ENCODE measurements at places on chromosomes 13 and 19.

DNA sequence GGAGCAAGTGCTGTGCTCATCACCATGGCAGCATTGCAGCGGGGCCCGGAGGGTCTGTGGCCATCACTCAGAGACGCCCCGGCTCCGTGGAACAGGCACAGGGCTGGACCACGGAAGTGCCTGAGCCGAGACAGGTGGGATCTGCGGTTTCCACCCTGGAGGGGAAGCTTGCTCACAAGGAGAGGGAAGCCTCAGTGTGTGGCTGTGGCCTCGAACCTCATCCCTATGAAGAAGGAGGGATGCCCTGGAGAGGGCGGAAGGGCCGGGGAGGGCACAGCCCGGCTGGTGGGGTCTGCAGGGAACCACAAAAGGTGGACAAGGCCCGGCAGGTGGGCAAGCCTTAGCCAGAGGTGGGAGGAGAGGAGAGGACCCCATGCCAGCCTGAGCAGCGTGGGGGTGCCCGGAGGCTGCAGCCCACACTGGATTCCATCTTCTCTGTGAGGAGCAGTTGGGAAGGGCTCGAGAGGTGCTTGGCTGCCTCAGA, 30.4 kb upstream of the TMEM255B start:
- no peak for DNase-seq

GRCh38 chr13:52383366-52383765, 22.6 kb downstream of the THSD1 start:
- DNase-seq = no peak

DNA sequence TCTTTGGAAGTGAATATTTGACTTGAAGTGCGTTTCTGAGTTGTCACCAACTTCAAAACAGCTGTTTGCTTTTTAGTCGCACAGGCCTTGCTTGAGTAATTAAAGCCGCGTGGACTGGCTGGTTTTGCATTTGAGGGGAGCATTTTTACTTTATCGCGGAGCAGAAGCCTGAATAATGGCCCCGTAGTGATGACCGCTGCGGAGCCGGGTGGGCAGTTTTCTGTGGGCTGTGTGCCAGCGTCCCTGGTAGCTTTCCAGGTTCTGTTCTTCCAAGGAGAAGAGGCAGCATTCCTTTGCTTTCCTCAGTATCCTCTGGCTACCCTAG, 1.1 kb downstream of the NAA16 start:
- DNase-seq = no peak

GRCh38 chr19:56423985-56424353, 19.8 kb downstream of the ZNF583 start:
- no peak for DNase-seq

DNA sequence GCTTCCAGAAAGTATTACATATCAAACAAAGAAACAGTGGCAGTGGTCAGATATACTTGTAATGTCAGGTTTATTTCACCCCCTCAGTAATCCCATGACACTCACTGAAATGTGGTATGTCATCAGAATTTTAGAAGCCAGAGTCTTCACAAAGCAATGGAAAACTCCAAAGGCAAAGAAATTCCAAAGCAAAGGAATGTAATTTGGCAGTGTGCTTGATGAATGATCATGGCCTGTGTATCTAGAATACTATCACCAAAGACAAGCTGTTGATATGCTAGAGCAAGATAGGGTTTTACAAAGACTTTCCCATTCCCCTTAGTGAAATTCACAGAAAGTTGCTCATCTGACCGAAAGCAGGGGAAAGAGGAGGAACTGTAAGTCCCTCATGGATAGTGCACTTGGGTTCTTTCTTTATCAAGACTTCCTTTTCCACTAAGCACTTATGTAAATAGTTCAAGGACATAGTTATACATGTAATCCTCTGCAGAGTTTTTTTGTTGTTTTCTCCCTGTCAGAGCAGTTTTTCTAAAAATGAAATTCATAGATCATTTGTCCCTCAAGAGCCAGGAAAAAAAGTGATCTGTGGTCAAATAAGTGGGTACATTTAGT, 243.4 kb downstream of the NHLRC3 start:
- DNase-seq = no peak

DNA sequence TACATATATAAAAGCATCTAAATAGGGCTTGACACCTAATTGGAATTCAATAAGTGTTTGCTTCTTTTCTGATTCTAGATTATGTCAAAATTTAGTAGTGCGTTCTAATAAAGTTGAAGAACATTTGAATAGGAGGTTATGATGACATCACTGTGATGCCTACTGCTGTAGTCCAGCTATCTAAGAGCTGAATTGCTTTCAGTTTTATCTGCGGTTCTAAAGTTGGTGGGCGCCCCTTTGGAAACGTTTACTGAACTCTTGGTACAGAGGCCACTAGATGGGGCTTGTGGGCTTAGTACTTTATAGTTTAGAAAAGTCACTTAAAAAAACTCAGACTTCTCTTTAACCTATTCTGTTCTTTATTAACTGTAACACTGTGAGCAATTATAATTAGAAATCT, 776.9 kb downstream of the GPC5 start:
- DNase-seq = no peak

DNA sequence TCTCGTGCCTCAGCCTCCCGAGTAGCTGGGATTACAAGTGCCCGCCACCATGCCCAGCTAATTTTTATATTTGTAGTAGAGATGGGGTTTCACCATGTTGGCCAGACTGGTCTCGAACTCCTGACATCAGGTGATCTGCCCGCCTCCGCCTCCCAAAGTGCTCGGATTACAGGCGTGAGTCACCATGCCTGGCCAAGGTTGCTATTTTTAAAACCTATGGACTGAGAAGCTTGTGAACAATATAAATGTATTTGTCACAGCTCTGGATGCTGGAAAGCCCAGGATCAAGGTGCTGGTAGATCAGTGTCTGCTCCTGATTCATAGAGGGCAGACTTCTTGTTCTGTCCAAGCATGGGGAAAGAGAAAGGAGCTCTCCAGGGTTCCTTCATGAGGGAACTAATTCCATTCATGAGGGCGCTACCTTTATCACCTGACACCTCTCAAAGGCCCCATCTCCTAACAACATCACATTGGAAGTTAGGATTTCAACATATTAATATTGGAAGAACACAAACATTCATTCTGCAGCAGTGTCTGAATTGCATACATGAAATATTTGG, 16.1 kb downstream of the CARD8 start:
- no peak for DNase-seq

DNA sequence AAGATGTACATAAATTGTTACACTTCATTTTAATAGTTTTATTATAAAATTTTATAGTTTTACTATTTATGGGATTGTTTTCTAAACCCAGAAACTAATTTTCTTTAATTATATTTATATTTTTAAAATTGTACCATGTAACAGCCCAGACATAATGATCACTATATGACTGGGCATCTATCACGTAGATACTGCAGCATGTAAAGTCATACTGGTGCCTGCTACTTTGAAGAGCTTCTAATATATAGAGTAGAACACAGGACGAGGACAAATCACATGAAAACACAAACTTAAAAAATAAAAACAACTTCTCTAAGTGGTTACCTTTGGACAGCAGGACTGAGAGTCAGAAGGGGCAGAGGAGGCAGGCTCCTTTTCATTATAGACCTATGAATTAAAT, 5.3 kb downstream of the ELF1 start:
- DNase-seq = no peak

DNA sequence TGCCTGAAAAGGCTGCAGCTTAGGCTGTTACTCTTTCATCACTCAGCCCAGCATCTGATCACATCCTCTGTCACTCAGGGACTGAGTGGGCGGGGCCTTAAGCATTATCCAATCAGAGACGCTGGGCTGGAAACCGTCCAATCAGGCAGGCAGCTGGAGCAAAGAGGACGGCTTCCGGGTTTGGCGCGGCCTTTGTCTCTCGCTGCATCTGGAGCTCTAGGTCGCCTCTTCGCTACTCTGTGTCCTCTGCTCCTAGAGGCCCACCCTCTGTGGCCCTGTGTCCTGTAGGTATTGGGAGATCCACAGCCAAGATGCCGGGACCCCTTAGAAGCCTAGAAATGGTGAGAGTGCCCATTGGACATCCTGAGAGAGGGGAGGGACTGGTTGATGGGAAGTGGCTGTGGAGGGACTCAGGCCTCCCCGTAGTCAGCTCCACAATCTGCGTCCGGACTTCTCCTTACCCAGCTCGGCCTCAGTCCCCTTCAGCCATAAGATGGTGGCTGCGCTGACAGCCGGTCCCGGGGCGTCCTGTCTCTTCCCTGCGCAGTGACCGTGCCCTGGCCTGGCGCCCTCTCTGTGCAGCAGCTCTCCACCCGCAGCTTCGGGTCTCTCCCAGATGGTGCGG, at the start of gene ZNF486:
Gene ZNF486 (plus strand): TSS at position 195 of the 625 bp plus-strand sequence. CDS start 117 bp downstream, at position 312.
- DNase-seq = peak; percentile 94

DNA sequence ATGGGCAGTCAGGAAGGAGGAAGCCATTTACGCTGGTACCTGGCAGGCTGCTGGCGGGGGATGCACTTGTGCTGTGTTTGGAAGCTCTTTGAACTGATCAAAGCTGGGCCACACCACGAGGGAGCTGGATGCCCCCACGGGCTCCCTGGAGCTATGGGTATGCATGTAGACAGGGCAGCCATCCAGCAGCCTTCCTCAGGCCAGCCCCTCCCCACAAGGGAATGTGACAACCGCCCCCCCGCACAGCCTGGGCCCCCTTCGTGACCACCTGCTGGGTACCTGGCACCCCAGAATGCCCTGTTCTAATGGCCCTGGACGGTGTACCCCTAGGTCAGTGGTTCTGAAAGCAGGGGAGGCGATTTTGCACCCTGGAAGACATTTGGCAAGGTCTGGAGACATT, 42.5 kb upstream of the C19orf12 start:
- no peak for DNase-seq

DNA sequence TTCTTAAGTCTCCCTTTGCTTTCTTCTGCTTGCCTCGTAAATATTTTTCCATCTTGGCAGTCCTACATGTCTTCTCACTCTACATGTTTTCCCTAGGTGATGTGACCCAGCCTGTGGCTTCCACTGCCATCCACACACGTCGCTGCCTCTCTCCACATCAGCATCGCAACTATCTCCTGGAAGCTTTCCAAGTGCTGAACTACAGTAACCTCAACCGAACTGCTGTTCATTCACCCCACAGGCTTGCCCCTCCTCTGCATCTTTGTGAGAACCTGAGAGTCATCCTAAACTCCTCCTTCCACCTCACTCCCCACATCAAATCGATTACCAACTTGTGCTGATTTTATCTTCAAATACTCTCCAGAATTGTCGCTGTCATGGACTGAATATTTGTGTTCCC, 41.2 kb upstream of the USPL1 start:
- peak; percentile 51 for DNase-seq

DNA sequence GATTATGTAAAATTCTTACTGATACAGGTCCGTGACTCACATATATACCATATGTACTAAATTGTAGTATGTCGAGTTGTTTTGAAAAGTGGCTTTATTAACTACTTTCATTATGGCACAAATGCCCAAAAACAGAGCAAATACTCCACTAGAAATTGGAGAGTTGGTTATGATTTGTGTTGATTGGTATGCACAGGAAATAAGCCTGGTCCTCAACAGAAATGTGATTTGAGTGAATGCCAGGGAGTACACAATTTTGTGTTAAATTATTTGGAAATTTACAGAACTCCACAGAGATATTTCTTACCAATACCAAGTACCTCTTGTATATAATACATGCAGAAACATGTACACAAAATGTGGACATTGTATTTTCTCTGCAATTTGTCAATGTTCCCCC, 676.7 kb downstream of the PCDH9 start:
- DNase-seq = no peak

DNA sequence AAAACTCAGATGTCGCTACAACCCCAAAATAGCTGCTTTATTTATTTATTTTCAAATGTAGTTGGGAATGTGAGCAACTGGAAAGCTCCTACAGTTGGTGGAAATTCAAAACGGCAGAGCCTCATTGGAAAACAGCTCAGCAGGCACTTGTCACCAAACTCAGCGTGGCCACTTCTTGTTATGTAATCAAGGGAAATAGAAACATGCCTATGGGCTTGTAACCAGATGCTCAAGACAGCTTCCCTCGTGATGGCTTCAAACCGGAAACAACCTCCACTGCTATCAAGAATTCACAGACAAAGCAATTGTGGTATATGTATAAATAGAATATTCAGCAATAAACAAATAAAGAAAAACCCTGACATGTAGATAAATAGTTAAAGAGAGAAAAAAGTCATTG, 627.8 kb upstream of the SLC10A2 start:
- no peak for DNase-seq
